ENCODE measurements at places on chromosomes 12 and 14.

DNA sequence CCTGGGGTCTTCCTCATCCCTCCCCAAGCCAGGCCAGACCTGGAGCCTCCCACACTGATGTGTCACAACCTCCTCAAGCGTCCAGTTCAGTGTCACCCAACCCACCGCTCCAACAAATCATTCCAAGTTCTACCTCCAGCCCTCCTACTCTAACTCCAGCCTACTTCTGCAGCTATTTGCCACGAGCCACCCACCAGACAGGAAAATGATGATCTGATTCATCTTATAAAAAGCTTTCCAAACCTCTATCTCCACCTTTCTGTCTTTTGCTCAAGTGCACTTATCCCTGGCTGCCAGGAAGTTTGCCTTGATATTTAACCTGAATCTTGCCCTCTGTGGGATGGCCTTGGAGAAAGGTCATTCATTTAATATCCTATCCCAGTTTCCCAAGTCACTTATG is 30.2 kb downstream of the SMUG1 start:
- no peak for DNase-seq

GRCh38 chr12:106841510-106842302 is 67.2 kb downstream of the RIC8B start:
- DNase-seq = no peak

GRCh38 chr12:6183689-6184428 is 16.3 kb upstream of the CD9 start:
- no peak for DNase-seq

GRCh38 chr14:71985538-71986189 is 53.4 kb downstream of the RGS6 start:
- DNase-seq = no peak

DNA sequence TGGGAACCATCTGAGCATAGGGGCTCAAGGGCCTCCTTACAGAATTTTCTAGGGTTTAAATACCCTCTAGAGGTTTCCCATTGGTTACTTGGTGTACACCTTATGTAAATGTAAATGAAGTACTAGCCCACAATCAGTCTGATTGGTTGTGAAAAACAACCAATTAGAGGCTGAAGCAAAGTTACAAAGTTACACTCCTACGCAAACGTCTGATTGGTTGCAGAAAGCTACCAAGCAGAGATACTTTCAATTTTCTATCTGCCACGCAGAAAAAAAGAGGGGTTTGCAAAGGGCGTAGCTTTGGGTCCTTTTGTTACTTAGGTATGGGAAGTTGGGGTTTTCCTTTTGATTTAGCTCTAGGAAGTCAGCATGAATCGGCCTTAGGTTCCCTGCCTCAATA is 1.8 kb upstream of the TMEM19 start:
- no peak for DNase-seq

GRCh38 chr12:91781114-91781513 is 364.5 kb downstream of the BTG1 start:
- no peak for DNase-seq

- DNase-seq = no peak
Measured at GRCh38 chr14:71206123-71206522, 298.9 kb downstream of the PCNX1 start.

DNA sequence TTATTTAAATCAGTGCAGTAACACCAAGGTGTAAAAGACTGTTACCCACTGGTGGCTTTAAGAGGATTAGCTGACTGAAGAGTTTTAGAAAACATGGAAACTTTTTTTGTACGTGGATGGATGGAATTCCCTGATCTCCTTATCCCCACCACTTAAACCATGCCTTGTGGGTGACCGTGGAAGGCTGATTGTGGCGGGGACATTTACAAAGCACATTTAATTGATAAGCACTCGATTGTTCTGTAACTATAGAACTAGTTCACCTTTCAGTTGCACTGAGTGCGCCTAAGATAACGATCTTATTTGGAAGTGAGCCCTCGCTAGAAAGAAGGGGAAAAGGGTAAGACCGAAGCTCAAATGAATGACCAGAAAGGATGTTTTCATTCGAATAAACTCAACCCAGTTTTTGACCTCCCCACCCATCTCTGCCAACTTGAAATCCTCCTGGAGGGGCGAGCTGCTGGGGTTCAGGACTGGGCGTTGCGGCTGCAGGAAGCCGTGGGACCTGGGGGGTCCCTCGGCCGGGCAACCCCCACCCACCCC is 688 bp upstream of the RASSF3 start:
- DNase-seq = no peak

GRCh38 chr12:92156139-92156538 is 10.5 kb upstream of the BTG1 start:
- no peak for DNase-seq

- DNase-seq = no peak
Measured at GRCh38 chr12:51185171-51185717, 12.3 kb upstream of the TFCP2 start.

GRCh38 chr12:65649126-65649525 is 175.2 kb upstream of the HMGA2 start:
- DNase-seq = no peak

DNA sequence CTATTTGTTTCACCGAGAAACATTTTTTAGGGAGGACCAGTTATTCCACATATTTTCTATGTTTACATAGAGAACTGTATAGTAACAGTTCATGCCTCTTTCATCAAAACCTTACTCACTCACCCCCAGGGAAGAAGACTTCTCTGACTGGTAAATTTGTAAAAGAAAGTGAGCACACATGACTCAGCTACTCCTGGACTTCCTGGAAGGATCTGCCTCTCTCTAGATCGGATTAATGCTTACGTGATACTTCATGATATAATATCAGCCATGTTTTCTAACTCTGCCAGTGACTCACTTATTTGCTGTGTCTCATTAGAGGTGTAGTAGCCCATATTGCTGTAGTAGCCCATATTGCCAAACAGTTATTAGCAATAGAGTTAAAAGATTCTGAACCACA is 494.3 kb upstream of the ATXN7L3B start:
- DNase-seq = no peak

DNA sequence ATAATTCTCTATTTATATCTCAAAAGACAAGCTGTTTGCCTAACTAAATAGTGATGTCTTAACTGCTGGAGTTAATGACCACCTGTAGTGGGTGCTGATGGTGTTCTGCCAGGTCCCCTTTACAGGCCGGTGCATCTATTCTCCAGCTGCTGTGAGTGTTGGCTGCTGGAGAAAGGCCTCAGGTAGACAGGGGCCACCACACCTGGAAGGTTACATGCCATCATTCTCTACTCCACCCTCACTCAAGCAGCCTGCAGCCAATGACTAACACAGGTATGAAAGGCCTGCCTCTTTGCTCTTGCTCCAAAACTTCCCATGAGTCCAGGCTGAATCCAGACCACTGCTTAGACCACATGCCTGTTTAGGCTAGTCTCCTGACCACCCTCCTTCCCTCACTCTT is 73.9 kb downstream of the RPS6KA5 start:
- no peak for DNase-seq

DNA sequence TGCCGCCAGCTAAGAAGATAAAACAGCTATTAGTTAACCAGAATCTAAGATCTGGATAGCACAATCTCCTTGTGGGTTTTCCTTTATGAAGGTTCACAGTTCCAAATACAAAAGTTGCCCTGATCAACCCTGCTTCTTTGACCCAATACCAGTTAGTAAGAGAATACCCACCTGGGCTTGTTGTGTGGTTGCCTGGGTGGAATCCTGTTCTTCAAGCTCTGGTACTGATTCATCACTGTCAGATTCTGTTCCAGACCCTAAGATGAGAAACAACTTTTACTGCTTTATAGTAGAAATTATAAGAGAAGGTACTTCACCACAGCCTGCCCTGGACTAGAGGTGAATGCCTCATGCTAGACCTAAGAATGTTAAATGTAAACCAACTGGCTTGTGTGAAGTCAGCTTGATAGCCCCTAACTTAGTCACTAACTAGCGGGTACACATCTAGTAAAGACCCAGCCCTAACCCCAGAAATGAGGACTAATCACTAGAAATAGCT is 10.6 kb downstream of the NACA start:
- DNase-seq = no peak

DNA sequence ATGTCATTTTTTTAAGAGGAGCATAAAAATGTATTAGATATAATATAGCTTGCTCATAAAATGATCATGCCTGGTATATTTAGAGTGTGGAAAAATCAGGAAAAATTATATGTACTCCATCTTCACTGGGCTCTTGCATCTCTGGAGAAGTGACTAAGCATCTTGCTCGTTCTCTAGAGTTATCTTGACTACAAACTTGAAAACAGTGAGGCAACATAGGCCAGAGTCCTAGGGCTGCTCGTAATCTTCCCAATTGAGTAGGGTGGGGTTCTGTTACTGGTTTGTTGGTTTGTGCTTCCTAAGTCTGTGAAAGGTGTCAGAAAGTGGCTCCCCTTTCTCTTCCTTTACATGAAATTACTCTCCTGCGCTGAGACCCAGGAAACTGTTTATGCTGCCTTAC is 46.2 kb downstream of the AACS start:
- no peak for DNase-seq

DNA sequence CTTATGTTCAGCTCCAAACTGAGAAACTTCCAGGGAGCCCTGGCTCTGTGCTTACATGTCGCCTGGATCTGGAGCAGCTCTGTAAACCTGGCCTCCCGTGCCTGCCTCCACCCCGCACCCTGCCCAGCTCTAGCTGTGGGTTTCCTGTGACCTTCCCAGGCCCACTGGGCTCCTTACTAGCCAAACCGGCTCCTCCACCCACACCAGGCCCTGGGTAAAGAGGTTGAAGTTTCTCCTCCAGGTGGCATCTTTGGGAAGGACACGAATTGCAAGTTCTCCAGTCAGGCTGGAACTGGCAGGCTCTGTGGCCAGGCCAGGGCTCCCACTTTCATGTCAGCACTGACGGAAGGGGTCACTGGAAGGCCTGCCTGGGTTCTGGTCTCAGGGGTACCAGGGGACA is 60.9 kb upstream of the ZFP36L1 start:
- DNase-seq = no peak

- no peak for DNase-seq
Measured at GRCh38 chr12:89059056-89059455, 293.2 kb downstream of the DUSP6 start.

DNA sequence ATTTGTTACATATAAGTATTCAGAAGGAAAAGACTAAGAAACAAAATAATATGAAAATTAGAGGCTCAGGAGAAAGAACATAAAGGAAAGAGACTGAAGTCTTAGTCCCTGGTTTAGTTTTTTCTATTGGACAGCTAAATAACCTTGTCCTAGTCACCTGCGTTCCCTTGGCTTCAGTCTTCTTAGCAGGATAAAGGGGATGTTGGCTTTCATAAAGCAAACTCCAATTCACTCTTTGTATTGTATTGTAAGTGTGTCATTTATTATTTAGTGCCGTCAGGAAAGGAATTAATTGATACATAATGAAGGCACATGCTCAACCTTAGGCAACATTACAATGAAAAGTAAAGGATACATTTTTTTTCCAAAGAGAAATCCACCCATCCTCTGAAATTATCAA is 190.3 kb upstream of the PPFIA2 start:
- DNase-seq = no peak

- DNase-seq = no peak
Measured at GRCh38 chr14:96051642-96052540, 12.7 kb downstream of the C14orf132 start.

- DNase-seq = no peak
Measured at GRCh38 chr12:89636052-89636775, 72.4 kb downstream of the ATP2B1 start.

GRCh38 chr14:33839193-33840076 is 111.4 kb downstream of the EGLN3 start:
- no peak for DNase-seq

- no peak for DNase-seq
Measured at GRCh38 chr12:112167031-112167461, 41.7 kb downstream of the TRAFD1 start.

DNA sequence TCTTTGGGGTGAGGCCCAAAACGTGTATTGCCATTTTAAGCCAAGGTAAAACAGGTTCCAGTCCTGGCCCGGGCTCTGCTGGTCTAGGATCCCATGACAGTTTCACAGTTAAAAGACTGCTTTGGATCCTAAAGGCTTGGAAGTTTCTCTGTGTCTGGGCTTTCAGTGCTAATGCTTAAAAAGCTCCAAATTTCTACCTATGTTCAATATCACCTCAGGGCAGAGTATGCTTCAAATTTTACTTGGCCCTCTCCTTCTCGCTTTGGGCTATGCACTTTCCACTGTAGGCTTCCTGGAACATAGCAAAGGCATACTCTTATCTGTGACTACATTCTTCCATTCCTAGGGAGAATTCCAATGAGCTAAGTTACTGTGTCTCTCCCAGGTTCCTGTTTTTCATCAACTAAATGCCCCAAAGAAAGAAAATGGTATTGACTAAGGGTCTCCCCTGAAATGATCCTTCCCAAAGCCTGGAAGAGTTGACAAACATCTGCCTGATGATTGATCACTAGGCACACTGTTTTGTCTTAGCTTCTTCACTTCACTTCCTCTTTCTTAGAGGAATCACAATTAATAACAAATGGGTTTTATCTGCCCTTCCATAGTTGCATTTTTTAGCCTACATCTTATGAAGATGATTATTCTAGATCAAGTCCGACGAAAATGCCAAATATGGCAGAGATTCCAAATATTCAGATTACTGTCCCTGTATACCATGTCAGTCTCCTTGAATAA is 79.4 kb downstream of the TMTC2 start:
- no peak for DNase-seq

DNA sequence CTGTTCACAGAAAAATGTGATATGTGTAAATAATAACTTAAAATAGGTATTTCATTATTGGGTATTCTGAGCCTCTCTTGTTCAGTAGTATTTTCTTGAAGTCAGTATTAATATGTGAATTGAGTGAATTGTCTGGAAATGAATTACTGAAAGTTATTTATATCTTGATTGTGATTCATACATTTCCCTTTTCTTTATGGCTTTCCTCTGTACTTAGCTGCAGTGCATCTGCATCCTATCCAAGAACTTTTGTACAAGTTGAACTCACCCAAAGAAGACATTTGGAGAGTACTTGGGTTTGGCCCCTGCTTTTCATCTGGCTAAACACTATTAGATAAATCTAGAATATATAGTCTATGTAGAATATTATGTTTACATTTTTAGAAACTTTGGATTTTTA is 326.0 kb downstream of the RAD51B start:
- DNase-seq = no peak

- DNase-seq = no peak
Measured at GRCh38 chr14:71398450-71398849, 491.2 kb downstream of the PCNX1 start.

- no peak for DNase-seq
Measured at GRCh38 chr12:1815814-1816729, 4.3 kb upstream of the LRTM2 start.

- no peak for DNase-seq
Measured at GRCh38 chr12:108884116-108885012, 4.5 kb downstream of the DAO start.

GRCh38 chr14:49997991-49998390 is 105.1 kb downstream of the ARF6 start:
- DNase-seq = no peak

- no peak for DNase-seq
Measured at GRCh38 chr12:120652656-120653435, 12.4 kb downstream of the CABP1 start.

GRCh38 chr12:70194076-70194475 is 49.2 kb upstream of the CNOT2 start:
- DNase-seq = no peak

GRCh38 chr12:105409801-105410471 is 79.4 kb downstream of the C12orf75 start:
- peak; percentile 66 for DNase-seq
